Non-pigmented ciliary epithelial cell (primary cell): ENCODE measurements at places on chromosomes 12 and 14.

DNA sequence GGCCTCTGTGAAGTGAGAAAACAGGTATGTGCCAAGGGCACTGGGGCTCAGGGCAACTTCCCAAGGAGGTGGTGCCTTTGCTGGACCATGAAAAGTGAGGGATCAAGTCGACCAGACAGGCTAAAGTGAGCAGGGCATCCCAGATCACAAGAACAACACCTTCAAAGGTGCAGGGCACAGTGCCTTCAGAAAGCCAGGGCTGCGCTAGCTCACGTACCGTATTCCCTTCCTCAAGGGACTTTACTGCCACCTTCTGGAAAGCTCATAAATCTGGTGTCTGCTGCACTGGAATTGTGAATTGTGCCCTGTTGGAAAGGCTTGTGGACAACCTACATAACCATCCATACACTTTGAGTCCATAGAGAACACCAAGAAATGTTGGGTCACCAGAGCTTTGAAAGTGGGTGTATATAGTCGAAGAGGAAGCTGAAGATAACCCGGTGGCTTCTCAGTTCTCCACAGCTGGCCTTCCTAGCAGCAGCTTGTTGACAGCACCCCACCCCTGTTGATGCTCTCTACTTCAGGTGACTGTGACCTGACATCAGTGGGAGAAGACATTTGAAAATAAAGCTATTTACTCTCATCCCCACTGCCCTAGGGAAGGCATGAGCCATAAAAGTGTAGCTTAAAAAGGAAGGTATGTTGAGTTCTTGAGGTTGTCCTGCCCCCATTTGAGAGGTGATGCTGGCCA is 24.5 kb downstream of the FIGNL2 start:
- DNase-seq, result peak; percentile 38

GRCh38 chr12:73274976-73275375 is 1002.8 kb downstream of the TRHDE start:
- no peak for DNase-seq

DNA sequence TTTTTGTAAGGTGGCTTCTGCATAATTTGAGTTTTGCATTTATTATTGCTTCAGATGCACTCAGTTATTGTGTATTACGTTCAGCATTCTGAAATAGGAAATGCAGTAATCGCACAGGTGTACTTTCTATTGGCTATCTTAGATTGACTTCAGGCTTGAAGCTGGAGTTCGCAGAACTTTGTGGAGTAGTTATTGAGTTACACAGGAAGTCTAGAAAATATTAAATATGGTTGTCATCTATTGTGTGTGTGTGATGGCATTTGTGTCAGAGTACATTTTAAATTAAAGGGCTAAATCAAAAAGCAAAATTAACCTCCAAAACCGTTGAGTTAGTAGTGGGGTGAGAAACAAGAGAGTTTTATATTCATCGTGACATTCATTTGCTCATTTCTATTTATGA is 2.7 kb downstream of the ARID2 start:
- no peak for DNase-seq

- DNase-seq, result no peak
Observed at GRCh38 chr14:29749829-29750228, 177.8 kb downstream of the PRKD1 start.

DNA sequence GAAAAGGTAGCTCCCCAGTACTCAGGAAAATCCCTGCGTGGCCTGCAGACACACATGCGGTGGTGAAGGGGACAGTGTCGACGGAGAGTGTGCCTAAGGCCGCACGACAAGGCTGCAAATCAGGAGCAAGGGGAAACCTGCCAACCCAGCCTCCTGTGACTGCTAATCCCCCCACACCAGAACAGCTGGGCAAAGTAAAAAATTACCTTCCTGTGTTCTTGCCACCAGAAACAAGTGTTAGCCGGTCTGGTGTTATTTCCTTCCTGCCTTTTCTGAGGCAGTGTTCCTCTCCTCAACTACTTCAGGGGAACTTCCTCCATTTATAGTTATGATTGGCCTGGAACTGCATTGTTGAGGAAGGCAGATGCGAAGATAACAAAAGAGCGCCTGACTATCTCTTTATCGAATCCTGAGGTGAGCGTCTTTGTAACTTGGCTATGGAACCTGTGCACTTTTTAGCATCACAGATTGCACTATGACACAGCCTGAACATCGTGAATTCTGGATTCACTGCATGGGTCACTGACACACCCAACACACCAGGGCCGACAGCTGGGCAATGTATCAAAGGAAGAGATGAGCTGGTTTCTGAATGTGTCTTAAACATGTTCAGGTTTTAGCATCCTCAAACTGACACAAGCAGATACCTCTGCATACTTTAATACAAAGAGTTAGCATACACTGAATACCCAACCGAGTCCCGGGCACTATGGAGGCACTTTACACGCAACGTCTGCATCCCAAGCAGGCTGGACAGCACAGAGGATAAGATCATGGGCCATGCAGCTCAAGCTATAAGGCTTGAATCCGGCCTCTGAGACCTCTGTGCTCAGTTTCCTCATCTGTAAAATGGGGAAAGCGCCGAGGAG is 28.9 kb downstream of the SLC15A4 start:
- no peak for DNase-seq

GRCh38 chr14:35140718-35141581 is 18.6 kb downstream of the PRORP start:
- no peak for DNase-seq

- no peak for DNase-seq
Observed at GRCh38 chr14:84806622-84807021, 723.3 kb upstream of the FLRT2 start.

GRCh38 chr14:81342850-81343580 is 57.1 kb downstream of the STON2 start:
- no peak for DNase-seq
